Progenitor cell of endocrine pancreas (in vitro differentiated cells): ENCODE measurements at places on chromosomes 11 and 22. TPM values are rescaled to one million over a fixed set of nuclear protein-coding genes. Genes with fewer than 3 reads are reported as not detected.

The LRRC56 gene
- total RNA-seq: 5.1 and 5.4 TPM in 2 replicates

The FAM227A gene
- 18.3 and 18.6 TPM in 2 replicates for total RNA-seq

The SLC29A2 gene
- 35.6 and 38.2 TPM in 2 replicates for total RNA-seq

The RDX gene
- 89.6 and 92.8 TPM in 2 replicates for total RNA-seq

The SLC22A25 gene
- total RNA-seq: not detected in 2 replicates
